ENCODE measurements at places on chromosomes 7 and 10. TPM values are rescaled to one million over a fixed set of nuclear protein-coding genes. Genes with fewer than 3 reads are reported as not detected.

Gene CXCL12
- total RNA-seq: 0.47 TPM

Gene VSTM4
- total RNA-seq: 0.07 TPM

DNA sequence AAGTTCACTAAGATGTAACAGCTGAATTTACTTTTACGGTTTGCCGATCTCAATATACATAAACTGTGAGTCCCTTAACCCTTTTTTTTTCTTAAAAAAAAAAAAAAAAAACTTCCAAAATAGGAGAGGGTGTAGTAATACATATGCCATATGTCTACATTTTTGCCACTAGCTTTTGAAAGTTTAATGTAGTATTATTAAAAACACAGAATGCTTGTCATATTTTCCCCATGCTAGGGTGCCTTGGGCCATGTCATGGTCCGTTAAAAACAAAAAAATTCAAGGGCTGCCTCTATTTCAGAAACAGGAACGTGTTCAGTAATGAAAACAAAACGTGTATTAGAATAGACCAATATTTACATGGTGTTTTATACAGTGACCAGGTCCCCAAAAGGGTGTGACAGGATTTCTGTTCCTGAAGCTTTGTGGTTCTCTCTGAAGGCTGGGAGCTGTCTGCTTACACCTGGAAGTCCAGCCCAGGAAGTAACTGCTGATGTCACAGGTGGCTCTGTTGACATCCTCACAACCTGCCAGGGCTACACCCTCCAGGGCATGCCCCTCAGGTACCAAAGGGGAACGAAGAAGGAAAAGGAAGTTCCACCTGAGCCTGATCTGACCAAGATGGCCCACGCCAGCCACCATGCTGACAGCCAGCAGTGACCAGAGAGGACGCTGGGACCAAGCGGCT is 79.0 kb downstream of the COBL start:
- H3K27me3 ChIP-seq: no peaks in the 10 kb centered on the region
- no peak for DNase-seq
- no peaks in the 10 kb centered on the region for H3K36me3 ChIP-seq
- H3K4me1 ChIP-seq: peaks cover 13% of the 10 kb centered on the region

GRCh38 chr7:24572393-24572996 is 757 bp upstream of the PALS2 start:
- peaks cover 20% of the 10 kb centered on the region for H3K27me3 ChIP-seq
- DNase-seq: no peak
- H3K27ac ChIP-seq: peak overlapping the region; percentile 36
- no peaks in the 10 kb centered on the region for H3K36me3 ChIP-seq

Gene SH2D4B
- 0.22 TPM for total RNA-seq

GRCh38 chr7:66207540-66207939 is 2.4 kb downstream of the TPST1 start:
- no peaks in the 10 kb centered on the region for H3K27me3 ChIP-seq
- H3K4me3 ChIP-seq: no peak overlapping the region
- no peak overlapping the region for H3K27ac ChIP-seq
- peaks cover 20% of the 10 kb centered on the region for H3K4me1 ChIP-seq
- no peaks in the 10 kb centered on the region for H3K36me3 ChIP-seq

- DNase-seq: no peak
- H3K27me3 ChIP-seq: no peaks in the 10 kb centered on the region
- no peak overlapping the region for H3K27ac ChIP-seq
These were observed 155.0 kb downstream of the STK31 start for GRCh38 chr7:23864973-23865372.

DNA sequence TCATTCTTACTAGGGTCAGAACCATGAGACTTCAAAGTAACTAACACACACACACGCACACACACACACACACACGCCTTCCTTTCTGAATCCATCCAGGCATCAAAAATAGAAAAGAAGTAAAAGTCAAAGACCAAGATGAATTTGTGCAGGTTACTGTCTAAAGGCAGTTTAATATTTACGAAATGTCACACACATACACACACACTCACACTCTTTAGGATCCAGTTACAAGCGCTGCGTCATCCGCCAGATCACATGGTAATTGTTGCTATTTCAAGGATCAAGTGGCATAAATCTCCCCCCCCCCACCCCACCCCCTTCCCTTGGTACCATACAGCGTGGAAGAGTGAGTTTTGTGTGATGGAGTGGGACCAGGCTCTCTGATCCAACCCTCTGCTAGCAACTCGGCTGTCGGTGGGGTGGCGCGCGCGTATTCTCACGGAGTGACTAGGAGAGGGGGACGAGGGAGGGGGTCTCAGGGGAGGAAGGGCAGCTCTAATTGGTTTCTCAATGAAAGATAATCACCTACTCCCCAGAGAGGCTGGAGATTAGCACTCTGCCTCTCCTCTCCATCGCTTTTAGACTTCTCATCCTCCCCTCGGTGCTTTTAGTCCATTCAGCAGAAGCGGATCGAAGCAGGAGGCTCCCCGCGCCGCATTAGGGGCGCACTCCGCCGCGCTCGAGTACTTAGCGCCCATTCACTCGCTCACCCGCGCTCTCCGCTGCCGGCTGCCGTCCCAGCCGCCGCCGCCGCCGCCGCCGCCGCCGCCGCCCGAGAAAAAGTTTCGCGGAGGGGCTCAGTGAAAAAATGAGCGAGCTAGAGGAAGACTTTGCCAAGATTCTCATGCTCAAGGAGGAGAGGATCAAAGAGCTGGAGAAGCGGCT is 83.5 kb upstream of the PRKG1 start:
- H3K27ac ChIP-seq: no peak overlapping the region
- DNase-seq: peak; percentile 45
- no peaks in the 10 kb centered on the region for H3K27me3 ChIP-seq
- peaks cover 26% of the 10 kb centered on the region for H3K4me1 ChIP-seq

Data from HCT116 (cell line).